ENCODE measurements at places on chromosomes 3 and 15. TPM values are rescaled to one million over a fixed set of nuclear protein-coding genes. Genes with fewer than 3 reads are reported as not detected.
A peak's percentile ranks its signal among the peaks of the same experiment; 100 is the strongest.

GRCh38 chr15:77455696-77456321 lies 35.1 kb downstream of the HMG20A start:
- peak; percentile 95 for DNase-seq

- no peak for DNase-seq
These were observed 142.4 kb upstream of the IL12A start for GRCh38 chr3:159846255-159846654.

GRCh38 chr15:56943403-56943802 lies 25.0 kb downstream of the TCF12 start:
- DNase-seq = no peak

DNA sequence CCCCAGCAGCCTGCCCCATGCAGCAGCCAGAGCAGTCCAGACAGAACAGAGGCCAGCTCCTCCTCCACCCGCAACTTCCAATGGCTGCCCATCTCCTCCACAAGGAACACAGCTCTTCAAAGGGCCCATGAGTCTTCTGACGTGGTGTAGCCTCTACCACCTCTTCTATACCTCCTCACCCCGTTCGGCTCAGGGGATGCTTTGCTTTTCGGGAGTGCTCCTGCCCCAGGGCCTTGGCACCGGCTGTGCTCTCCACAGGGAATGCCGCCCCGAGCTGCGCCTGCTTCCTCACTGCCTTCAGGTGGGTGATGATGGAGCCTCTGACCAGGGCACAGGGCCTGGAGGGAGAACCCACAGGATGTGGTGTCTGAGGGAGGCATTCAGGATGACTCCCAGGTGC lies 14.6 kb downstream of the DNAJB8 start:
- DNase-seq = no peak

- peak; percentile 42 for DNase-seq
These were observed 555.8 kb upstream of the IL12A start for GRCh38 chr3:159432682-159433340.

DNA sequence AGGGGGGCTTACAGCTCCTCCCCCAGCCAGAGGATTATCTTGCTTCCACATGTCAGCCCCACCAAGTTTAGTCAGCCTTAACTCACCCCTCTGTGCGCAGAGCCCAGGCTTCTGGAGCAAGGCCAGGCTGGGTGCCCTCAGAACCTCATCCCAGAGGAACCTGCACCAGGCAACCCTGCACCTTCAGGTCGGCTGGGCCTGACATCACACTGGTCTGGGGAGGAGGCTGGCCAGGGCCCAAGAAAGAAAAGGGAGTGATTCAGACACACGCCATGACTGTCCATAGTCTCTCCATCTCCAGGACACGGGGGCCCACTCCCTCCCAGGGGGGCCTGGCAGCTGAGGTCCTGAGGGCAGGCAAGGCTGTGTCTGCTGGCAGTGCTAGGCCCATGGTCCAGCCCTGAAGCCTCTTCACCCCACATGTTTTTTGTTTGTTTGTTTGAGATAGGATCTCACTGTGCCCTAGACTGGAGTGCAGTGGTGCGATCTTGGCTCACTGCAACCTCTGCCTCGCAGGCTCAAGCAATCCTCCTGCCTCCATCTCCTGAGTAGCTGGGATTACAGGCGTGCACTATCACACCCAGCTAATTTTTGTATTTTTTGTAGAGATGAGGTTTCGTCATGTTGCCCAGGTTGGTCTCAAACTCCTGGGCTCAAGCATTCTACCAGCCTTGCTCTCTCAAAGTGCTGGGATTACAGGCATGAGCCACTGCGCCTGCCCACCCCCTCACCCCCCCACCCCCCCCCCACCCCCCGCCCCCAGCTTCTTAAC lies 11.1 kb downstream of the TNK2 start:
- peak; percentile 55 for DNase-seq

DNA sequence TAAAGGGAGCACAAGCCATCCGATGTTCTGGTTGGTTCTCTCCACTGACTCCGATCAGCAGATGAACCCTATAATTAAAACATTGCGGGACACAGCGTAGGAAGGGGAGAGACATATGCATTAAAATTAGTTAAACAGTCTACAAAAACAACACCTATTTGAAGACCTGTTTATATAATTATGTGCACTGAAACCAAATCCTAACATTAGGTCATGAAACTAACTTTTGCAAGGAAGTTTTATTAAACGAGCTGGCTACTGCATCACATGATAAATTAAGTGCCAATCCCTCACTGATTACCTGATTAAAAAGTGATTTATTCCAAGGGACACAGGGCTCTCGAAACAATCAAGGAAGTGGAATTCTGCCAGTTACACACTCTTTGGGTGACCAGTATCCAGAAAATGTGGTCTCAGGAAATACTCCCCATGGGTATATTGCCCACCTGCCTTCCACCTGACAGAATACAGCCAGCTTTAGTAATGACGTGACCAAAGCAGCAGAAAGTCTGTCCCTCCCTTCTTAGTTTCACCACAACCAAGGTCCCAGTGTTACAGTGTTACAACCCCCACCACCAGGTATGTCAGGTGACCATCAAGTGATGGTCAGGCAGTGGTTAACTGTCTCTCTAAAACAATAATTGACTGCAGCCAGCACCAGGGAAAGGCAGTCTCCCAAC lies 69.5 kb downstream of the HERC1 start:
- no peak for DNase-seq

DNA sequence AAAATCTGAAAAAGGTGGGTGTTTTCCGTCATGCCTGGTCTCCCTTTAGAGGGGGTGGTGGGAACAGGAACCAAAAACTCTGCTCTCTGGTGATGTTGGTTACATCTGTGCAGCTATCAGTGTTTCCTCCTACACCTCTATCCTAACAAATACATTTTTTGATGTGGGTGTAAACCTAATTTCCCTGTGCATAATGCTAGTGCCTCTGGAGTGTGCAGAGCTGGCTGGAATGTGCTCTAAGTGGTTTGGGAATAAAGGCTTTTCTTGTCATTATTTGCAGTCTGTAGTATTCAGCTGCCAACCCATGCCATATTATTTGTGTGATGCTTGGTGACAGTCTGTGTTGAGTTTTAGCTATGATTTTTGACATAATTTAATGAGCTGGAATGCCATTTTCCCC lies 547.6 kb downstream of the NLGN1 start:
- no peak for DNase-seq

GRCh38 chr15:68834346-68834745 lies 13.7 kb upstream of the ANP32A start:
- DNase-seq = no peak

GRCh38 chr3:31142139-31142538 lies 247.7 kb upstream of the GADL1 start:
- no peak for DNase-seq

GRCh38 chr15:56667517-56667916 lies 65.8 kb downstream of the ZNF280D start:
- DNase-seq = no peak

GRCh38 chr3:158770741-158771350 lies 31.0 kb upstream of the MFSD1 start:
- DNase-seq = no peak

DNA sequence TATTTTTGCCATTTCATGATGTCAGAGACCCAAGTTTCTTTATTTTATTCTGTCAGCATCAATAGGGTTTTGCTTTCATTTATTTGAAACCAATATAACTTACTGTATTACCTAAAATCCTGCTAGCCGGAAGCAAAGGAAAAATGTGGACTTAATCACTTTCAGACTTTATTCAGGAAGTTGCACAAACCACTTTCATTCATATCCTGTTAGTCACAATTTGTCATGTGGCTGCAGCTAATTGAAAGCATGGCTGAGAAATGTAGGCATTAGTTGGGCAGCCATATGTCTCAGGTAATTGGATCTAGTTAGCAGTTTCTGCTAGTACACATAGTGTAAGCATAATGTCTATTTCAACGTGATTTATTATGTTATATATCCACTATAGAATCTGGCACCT lies 462.3 kb upstream of the SGO1 start:
- peak; percentile 69 for DNase-seq

GRCh38 chr3:176737480-176738110 lies 459.7 kb downstream of the TBL1XR1 start:
- DNase-seq = no peak

DNA sequence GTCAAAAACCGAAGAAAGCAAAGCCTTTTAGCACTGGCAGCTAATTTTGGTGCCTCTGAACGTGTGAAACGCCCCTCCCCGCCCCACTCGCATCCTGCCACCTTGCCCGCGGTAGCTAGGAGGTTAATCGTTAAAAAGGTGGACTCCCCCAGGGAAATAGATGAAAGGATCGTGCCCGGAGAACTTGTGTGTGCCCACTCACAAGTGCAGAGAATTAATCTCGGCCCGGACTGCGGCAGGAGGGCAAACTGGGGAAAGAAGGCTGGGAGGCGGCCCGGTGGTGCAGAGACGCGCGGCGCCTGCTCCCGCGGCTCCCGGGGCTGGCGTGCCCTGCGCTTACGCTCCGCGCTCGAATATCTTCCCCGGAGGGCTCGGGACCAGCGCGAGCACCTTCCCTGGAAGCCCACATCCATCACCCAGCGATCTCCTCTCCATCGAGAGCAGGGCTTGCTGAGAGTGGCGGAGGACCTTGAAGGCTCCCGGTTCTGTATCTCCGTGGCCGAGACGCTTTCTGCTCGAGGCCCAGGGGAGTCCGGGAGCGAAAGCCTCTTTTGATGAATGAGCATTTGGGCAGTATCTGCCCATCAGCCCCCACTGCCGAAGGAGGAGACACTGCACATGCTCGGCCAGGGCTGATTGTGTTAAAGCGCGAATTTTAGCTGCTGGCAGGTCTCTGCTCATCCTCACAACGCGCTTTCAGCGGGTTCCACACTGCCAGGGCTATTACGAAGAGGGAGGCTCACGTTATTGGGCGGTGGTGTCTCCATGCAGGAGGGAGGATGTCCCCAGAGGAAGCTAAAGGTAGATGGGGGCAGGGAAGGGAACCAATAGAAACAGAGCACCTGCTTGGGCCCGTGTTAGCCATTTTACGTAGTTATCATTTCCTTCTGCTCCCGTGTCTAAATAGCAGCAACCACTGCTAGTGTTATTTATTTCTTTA lies 1.3 kb upstream of the SPTSSB start:
- peak; percentile 27 for DNase-seq

- DNase-seq = no peak
These were observed 1181.9 kb downstream of the ROBO2 start for GRCh38 chr3:78221796-78222195.

DNA sequence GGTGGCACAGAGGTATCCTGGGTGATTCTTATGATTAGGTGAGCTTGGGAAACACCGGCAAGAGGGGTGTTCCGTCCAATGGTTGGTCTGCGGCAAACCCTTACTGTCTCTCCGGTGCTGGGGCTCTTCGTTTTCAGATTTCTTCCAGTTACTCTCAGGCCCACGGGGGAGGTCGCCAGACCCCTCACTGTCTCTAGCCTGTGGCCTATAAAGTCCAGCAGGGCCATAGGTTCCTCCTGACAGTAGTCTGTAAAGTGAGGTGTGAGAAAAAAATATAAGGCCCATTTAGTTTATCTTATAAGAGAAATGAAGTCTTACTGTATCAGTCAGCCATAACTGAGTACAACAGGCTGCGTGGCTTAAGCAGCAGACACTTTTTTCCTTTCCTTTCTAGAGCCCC lies 1.4 kb downstream of the ESYT3 start:
- DNase-seq = no peak

- no peak for DNase-seq
These were observed 30.4 kb upstream of the ZNF639 start for GRCh38 chr3:179292450-179292849.

DNA sequence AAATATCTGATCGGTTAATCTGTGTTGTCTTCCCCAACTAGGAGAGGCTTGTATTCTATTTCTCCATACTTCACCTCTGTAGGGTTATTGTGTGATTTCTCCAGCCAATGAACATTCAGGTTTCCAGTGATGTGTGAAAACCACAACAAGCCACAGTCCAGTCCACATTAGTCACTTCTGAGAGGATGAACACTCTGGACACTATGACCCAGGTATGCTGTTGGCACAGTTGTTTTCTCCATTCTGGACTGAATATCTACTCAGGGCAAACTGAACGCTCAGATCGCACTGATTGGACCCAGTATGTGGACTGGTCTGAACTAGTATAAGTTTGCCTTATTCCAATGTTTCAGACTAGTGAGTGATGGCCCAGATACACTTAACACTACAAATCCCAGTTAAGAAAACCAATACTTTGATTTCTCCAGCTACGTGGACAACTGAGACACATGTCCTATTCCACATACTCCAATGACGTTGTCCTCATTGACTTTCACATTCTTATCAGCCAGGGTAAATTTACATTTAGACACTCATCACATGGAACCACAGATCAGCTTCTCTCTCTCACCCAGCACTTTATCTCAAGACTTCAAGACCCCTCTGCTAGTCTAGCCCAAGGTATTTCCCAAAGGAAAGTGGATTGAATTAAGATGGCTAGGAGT lies 587.4 kb upstream of the SGO1 start:
- no peak for DNase-seq

- peak; percentile 64 for DNase-seq
These were observed 84.1 kb downstream of the TP63 start for GRCh38 chr3:189714991-189715961.

GRCh38 chr3:17129556-17129955 lies 244.8 kb downstream of the PLCL2 start:
- DNase-seq = no peak

- no peak for DNase-seq
These were observed 33.6 kb upstream of the ZBTB38 start for GRCh38 chr3:141334627-141335250.

- peak; percentile 16 for DNase-seq
These were observed 153.8 kb downstream of the EEFSEC start for GRCh38 chr3:128307029-128307633.

DNA sequence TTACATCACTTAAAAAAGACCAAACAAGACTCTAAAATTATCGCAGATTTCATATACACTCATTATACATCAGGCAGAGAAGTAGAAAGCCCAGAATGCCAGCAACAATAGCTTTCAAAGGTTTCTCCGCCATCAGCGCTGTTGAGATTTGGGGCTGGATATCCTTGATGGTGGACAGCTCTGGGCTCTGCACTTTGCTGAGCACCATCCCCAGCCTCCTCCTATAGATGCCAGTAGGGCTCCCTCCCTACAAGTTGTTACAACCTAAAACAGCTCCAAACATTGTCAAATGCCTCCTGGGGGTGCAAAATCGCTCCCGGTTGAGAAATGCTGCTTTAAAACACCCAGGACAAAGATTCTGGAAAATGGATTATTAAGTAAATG lies 73.5 kb downstream of the ATP10A start:
- no peak for DNase-seq

- DNase-seq = peak; percentile 56
These were observed 26.2 kb downstream of the TRAK1 start for GRCh38 chr3:42117175-42118008.

- DNase-seq = no peak
These were observed 2.9 kb downstream of the FMN1 start for GRCh38 chr15:33191591-33191990.

GABRB3 gene
- polyA plus RNA-seq = 0.03 TPM

BCL2A1 gene
- polyA plus RNA-seq = not detected

GPR176 gene
- polyA plus RNA-seq = 68.7 TPM

IQCH gene
- polyA plus RNA-seq = 0.29 TPM

HHATL gene
- not detected for polyA plus RNA-seq

SCG3 gene
- polyA plus RNA-seq = not detected

ADAM10 gene
- 69.9 TPM for polyA plus RNA-seq

NAALADL2 gene
- 0.86 TPM for polyA plus RNA-seq

GOLGA8Q gene
- polyA plus RNA-seq = 0.46 TPM

ST8SIA2 gene
- 0.46 TPM for polyA plus RNA-seq

RAB11A gene
- 187 TPM for polyA plus RNA-seq

KY gene
- polyA plus RNA-seq = not detected

STX19 gene
- not detected for polyA plus RNA-seq

ZBTB20 gene
- 4.1 TPM for polyA plus RNA-seq

CLEC3B gene
- polyA plus RNA-seq = 1.8 TPM

CCR8 gene
- polyA plus RNA-seq = not detected

PLCB2 gene
- 1.6 TPM for polyA plus RNA-seq

NDUFAF3 gene
- 91.4 TPM for polyA plus RNA-seq

GATM gene
- 0.16 TPM for polyA plus RNA-seq

MGLL gene
- 23.3 TPM for polyA plus RNA-seq

DCLK3 gene
- not detected for polyA plus RNA-seq

PPIP5K1 gene
- polyA plus RNA-seq = 22.2 TPM
